Cardiac fibroblast (primary cell): ENCODE measurements at places on chromosomes 3 and 15.

GRCh38 chr3:107523289-107523538, 452 bp downstream of the BBX start:
- DNase-seq: no peak

DNA sequence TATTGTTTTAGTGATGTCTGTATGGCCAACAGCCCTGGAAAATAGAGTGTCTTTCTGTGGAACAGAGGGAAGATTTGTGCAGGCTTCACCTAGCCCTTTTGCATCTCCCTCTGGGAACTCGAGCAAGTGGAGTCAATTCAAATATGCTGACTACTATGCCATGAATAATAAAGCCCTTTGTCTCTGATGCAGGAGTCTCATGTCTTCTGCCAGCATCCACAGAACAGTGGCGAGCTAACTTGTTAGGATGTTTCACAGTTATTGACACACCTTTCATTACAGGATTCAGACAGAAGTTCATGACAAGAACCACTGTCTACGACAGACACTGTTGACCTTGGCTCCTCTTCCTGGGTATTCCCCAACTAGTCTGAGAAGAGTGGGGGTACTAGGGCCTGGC, 15.6 kb upstream of the CCDC54 start:
- no peak for DNase-seq

DNA sequence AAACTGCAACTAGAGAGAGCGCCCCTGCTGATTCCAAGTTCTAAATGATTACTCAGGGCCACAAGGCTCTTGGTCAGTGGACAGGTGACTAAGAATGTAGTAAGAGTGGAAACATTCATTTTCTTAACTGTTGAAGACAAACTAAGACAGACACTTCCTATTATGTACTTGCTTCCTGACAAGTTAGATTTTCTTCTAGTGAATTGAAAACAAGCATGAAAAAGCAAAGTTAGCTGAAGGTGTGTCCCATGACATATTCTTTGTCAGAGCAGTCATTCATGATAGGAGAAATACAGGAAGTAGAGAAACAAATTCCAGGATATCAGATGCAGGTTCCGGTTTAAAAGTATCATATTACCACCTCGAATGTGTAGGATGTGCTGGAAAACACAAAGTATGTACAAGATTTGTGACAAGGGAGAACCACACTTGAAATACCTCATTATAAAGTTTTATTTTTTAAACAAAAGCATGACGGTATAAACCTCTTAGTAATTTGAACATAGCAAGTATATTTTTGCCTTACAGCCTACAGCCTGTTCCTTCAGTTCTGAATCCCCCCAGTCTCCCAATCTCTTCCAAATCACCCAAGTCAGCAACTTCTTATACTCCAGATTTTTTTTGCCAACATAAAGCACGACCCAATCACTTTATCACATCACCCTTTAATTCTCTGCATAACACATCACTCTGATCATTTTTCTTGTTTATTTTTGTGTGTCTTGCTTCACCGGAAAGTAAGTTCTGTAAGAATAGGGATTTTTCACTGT, 6.2 kb downstream of the TSPAN3 start:
- peak; percentile 78 for DNase-seq

- DNase-seq: peak; percentile 70
Observed at GRCh38 chr3:168865022-168865551, 769.4 kb upstream of the GOLIM4 start.

DNA sequence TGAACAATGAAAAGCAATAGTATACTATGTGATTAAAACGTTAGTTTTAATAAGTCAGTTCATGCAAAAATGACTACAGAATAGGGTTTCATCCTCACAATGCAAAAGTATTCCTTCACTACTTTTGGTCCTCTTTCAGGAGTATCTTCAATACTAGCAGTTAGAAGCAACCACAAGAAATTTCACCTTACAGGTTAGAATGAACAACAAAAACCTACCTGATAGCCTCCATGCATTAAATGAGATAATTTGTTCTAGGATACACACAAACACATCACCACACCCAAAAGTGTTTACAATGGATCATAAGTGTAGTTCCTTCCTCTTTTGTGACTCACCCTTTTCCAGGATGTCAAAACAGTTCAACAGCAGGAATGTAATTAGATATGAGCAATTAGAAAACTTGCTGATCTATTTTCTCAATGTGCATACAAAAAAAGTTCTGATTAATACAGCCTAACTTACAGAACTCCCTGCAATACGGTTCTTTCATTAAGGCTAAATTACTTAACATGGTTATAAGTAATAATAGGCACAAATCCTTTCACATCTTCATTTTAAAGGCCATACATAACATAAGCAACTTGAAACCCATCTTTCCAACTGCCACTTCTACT, 21.6 kb downstream of the UACA start:
- peak; percentile 51 for DNase-seq

DNA sequence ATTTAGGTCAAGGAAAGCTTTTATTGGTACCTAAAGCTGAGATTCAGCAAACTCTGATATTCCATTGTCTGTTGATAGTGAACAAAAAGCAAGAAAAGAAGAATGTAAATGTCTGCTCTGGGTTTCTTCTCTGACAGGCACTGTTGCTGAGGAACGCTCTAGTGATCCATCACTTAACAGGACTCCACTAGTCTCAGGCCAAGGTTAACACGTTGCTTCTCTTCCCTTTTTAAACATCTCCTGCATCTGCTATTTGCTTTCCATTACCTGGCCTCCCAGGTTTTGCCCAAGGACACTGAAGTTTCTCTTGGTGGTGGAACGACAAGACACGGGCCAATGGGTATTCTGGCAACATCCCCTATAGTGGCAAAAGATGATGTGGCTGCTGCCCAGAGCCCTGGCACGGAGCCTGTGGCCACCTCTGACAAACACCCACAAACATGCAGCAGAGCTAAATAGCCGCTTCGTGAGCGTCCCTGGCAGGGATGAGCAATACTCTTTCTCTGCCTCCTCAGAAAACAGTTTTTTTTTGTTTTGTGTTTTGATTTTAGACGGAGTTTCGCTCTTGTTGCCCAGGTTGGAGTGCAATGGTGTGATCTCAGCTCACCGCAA, 97.8 kb upstream of the AKAP13 start:
- peak; percentile 29 for DNase-seq

- no peak for DNase-seq
Observed at GRCh38 chr15:90851114-90851513, 17.3 kb upstream of the FURIN start.

- DNase-seq: no peak
Observed at GRCh38 chr15:23671481-23671880, 15.6 kb downstream of the NDN start.

- no peak for DNase-seq
Observed at GRCh38 chr3:128487538-128487812, 5.5 kb downstream of the GATA2 start.

DNA sequence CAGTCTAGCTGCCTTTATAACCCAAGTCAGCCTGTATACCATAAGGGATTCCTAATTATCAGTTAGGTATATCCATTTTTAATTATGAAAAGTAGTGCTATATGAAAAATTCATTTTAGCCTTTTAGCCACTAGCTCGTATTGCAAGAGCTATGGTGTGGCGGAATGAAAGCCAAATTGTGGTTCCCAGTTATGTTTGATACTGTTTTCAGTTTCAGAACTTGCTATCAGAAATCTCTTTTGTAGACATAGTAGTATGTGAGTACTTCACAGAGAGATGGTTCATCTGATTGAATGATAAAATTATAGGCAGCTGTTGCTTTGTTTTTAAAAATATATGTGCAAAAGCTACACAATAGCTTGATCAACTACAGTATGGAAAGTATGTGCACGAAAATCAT, 134.6 kb downstream of the SLC25A26 start:
- no peak for DNase-seq

DNA sequence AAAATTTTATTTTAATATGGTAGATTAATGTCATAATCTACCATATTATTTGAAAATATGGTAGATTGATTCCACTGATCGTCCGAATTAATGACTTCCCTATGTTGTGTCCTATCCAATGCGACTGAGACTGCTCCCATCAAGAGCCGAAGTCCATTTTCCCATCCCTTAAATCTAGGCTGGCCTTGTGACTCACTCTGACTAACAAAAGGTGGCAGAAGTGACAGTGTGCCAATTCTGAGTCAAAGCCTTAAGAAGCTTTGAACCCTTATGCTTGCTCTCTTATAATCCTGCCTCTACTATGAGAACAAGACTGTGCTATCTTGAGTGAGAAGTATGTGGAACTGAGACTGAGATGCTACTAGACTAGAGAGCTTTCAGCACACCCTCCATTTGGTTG, 387.2 kb downstream of the ROBO1 start:
- no peak for DNase-seq

DNA sequence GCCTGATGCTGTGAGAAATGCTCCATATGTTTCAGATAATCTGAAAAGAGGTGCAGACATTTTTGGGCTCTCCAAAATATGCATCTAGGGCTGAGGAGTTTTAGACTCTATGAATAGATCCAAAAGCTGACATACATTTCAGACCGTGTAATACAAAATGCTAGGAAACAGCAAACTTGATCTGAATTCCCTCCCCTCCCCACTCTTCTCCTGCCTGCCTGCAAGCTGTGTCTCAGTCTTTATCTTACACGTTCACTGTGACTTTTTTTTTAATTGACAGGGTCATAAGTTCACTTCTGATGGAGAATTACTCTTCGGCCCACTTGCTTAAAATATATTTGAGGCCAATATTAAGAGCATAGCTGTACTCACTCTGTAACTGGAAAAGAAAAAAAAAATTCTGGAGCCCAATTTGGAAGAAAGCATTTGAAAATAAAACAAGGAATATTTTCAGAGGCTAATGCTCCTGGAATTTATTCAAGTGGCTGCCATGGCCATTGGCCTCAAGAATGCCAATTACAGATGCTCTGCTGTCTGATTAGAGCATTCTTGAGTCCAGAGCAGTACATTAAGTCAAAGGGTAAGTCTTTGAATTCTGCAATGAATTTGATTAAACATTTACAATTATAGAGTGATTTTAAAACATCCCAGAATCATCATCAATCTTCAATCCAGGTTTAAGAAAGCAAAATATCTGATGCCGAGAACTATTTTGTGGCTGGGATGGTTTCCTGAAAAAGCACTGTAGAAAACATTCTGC, 146.2 kb upstream of the SEMA6D start:
- no peak for DNase-seq

DNA sequence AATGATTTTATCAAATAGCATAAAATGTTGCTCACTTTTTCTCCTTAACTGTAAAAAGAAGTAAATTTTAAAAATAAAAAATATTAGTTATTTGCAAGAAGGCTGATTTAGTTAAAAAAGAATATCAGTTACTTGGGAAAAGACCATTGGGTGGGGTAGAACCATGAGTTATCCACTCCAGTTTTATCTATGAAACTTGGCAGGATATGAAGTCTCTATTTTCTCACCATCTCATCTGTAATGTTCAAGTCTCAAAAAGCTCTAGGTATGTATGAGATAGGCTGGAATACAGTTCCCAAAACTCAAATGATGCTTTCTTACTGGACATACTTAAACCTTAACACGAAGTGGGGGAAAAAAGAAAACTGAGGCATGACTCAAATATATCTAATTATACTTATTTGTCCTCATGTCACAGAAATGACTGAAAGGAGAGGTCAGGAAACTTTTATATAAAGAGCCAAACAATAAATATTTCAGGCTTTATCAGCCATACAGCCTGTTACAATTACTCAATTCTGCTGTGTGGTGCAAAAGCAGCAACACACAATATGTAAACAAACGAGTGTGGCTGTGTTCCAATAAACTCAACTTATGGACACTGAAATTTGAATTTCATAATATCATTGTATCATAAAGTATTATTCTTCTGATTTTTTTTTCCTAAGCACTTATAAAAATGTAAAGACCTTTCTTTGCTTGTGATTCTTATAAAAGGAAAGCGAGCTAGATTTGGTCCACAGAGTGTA, 131.8 kb downstream of the TBL1XR1 start:
- DNase-seq: peak; percentile 34

- no peak for DNase-seq
Observed at GRCh38 chr3:146574173-146574572, 29.8 kb upstream of the PLSCR1 start.

GRCh38 chr3:184042617-184043016, 10.2 kb upstream of the HTR3C start:
- DNase-seq: no peak

- DNase-seq: no peak
Observed at GRCh38 chr15:65981837-65982626, 112.7 kb downstream of the RAB11A start.

DNA sequence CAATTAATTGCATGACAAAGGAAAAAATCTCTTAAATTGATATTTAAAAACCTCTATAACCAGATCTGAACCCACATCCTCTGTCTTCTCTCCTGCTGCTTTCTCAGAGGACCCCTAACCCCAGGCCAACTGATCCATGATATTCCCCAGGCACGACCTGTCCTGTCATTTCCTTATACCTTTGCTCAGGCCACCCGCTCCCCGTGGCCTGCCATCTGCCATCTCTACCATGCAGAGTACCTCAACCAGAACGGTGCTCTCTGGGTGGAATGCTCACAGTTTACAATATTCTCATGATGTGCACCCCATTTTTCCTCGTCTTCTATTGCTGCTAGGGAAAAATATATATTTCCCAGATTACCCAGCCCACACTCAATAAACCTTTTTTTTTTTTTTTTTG, 57.7 kb downstream of the ARHGEF3 start:
- DNase-seq: no peak

GRCh38 chr3:76694063-76694462, 345.8 kb upstream of the ROBO2 start:
- no peak for DNase-seq

- DNase-seq: peak; percentile 86
Observed at GRCh38 chr3:45092132-45093031, 53.8 kb downstream of the CDCP1 start.

- DNase-seq: no peak
Observed at GRCh38 chr3:15523660-15524417, 2.3 kb upstream of the COLQ start.

DNA sequence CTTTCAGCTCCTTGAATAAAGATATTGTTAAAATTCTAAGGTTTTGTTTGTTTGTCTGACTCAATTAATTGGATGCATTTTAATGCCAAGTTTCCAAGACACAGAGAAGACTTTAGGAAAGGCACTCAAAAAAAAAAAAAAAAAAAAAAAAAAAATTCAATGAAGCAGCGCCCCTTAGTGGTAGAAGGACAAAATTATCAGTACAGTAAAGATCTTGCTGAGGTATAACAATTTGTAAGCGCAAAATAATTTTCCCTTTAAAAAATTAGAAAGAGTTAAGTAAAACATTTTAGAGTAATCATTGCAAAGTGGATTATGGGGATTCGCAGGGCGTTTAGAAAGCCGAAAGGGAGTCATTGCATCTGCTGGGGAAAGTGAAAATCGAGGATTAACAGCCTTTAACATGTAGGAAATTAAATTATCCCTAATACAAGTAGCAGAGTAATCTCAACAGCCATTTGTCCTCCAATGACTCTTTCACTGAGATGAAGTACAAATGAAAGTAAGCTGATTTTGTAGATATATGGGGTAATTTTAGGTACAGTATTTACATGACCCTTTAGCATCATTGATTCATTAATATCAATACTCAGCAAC, 5.8 kb upstream of the DIS3L start:
- peak; percentile 48 for DNase-seq

- DNase-seq: peak; percentile 34
Observed at GRCh38 chr15:74340150-74340549, 27.3 kb downstream of the CYP11A1 start.

GRCh38 chr3:182969277-182969676, 11.1 kb downstream of the DCUN1D1 start:
- DNase-seq: peak; percentile 47
